ENCODE measurements at places on chromosomes 6 and 20. TPM values are rescaled to one million over a fixed set of nuclear protein-coding genes. Genes with fewer than 3 reads are reported as not detected.

GRCh38 chr6:131936156-131936555 is 15.0 kb downstream of the CCN2 start:
- no peak for DNase-seq

GRCh38 chr20:50283922-50284810 is 93.5 kb downstream of the CEBPB start:
- DNase-seq = no peak

DNA sequence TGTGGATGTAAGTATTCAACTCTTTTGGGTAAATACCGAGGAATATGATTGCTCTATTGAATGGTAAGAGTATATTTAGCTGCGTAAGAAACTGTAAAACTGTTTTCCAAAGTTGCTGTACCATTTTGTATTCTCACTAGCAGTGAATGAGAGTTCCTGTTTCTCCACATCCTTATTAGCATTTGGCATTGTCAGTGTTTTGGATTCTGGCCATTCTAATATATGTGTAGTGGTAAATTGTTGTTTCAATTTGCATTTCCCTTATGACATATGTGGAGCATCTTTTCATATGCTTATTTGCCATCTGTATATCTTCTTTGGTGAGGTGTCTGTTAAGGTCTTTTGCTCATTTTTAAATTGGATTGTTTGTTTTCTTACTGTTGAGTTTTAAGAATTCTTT is 29.3 kb upstream of the KAT14 start:
- no peak for DNase-seq

DNA sequence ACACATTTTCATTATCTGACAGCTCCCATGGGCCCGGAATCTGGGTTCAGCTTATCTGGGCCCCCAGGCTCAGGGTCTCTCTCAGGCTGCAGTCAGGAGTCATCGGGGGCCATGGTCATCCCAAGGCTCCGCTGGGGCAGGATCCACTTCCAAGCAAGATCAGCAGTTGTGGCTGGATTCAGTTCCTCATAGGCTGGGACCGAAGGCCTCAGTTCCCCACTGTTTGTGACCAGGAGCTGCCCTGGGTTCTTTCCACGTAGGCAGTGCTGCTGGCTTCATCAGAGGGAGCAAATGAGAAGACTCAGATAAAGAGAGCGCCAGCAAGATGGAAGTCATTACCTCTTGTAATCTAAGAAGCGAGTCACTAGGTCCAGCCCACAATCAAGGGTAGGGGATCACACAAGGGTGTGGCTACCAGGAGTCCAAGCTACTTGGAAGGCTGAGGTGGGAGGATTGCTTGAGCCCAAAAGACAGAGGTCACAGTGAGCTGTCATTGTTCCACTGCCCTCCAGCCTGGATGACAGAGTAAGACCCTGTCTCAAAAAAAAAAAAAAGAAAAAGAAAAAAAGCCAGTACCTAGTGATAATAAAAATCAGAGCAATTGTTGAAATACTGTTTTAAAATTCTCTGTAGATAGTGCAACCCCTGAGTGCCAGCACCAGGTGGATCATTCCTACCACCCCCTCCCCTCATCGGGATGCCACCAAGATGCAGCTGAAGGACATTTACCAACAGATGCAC is 162.7 kb downstream of the NFATC2 start:
- no peak for DNase-seq

GRCh38 chr20:34831936-34832335 is 6.5 kb upstream of the NCOA6 start:
- no peak for DNase-seq

GRCh38 chr6:116876635-116877611 is at the start of gene RFX6:
Gene RFX6, plus strand, starts transcription at chr6:116877242. Its CDS starts 34 bp downstream, at chr6:116877276.
- DNase-seq = no peak

GRCh38 chr6:153117986-153118879 is 12.8 kb downstream of the RGS17 start:
- no peak for DNase-seq

GRCh38 chr20:32823737-32824588 is 4.2 kb downstream of the MAPRE1 start:
- DNase-seq = no peak

GRCh38 chr6:90643381-90643780 is 56.5 kb upstream of the MAP3K7 start:
- no peak for DNase-seq

- DNase-seq = no peak
These were observed 55.4 kb downstream of the LAMA4 start for GRCh38 chr6:112199001-112199403.

LPA gene
- not detected for total RNA-seq

COL11A2 gene
- total RNA-seq = 1.4 TPM

TMEM74B gene
- 2.5 TPM for total RNA-seq

MYT1 gene
- total RNA-seq = 0.20 TPM

NHSL1 gene
- total RNA-seq = 21.6 TPM

CEP43 gene
- 21.4 TPM for total RNA-seq

ABHD16B gene
- not detected for total RNA-seq

ASCC3 gene
- 43.1 TPM for total RNA-seq

PAK5 gene
- 0.30 TPM for total RNA-seq

GPLD1 gene
- 10.2 TPM for total RNA-seq

SLC44A4 gene
- total RNA-seq = 0.10 TPM
